AG09319 (cell line): ENCODE measurements at places on chromosomes 7 and 10.

DNA sequence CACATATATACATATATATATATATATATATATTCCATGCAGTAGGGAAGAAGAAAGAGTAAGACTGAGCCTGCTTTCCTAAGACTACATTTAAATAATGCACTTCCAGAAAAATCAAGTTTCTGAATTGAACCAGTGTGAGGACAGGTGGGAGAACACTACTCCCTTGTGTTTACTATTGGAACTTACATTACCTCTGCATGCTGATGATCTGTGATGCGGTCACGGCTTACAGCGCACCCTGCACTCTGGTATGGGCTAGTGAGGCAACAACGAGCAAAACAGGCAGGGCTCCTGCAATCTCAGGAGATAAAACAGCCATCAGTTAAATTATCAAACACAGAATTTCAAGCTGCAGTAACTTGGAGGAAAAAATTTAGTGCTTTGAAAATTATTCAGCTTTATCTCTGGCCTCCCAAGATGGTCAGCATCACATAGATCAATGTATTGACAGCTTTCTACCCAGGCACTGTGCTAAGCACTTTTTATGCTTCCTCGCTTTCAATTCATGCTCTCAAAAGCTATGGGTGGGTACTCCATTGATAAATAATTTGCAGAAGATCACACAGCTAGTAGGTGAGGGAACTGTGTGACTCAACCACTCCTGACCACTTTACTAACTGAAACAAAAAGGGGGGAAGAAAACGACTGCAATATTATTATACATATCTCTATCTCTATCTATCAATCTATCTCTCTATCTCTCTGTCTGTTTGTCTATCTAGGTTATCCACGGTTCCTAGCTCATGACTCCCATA is 20.5 kb upstream of the SLC16A12 start:
- DNase-seq, result no peak

GRCh38 chr10:103232772-103233488 is 12.8 kb upstream of the RPEL1 start:
- no peak for DNase-seq

DNA sequence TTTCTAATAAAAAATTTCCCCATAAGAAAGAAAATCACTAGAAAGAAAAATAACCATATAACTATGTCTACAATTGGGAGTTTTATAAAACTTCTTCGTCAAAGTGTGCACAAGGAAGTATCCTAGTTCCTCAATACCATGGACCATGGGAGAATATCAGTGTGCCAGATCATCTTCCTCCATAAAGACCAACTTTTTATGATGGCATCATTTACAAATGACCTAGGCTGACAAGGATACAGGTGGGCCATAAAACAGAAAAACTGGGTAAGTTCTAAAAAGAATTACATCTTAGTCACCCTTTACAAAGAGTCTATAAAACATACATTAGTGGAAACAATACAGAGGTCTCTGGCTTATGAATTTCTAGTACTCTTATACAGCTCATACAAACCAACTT is 303.2 kb downstream of the DOCK4 start:
- DNase-seq, result no peak

DNA sequence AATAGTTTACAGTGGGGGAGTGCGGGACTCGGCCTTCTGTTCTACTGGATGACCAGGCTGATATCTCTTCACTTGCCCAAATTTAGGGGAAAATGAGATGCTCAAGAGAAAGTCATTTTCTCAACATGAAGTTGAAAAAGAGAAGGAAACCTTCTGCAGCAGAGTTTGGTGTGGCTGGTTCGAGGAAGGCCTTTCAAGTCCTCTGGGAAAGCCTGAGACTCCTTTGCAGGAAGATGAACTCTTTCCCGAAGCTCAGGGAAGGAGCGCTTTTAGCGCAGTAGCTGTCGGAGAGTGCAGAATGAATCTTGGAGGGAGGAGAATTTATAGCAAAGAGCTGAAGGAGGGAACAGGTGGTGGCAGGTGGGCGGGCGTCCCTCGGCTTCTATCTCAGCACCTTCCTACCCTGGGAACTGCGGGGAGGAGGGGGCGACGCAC is at the start of gene ATOH7:
TSS of gene ATOH7 (minus strand) at position 297 of the 435 bp plus-strand sequence. CDS start 436 bp downstream, outside the sequence.
- DNase-seq, result no peak

DNA sequence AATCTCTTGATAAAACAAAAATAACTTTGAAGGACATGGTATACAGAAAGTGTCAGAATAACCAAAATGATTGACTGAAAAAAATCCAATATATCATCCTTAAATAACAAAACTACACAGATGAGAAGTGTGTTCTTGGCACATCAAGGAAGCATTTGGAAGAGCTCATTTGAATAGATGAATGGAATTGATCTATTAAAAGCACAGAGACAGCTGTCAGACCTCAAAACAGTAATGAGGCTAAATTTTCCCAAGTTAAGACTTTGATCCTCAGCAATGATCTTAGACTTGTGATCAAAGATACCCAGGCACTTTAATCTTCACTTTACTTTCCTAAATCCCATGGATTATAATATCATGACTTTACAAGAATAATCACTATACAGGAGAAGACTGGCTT is 395.4 kb upstream of the NFE2L3 start:
- DNase-seq, result no peak

GRCh38 chr7:117839507-117839906 is 33.7 kb downstream of the CTTNBP2 start:
- DNase-seq, result no peak

GRCh38 chr7:77316219-77316978 is 99.8 kb downstream of the GSAP start:
- DNase-seq, result no peak

DNA sequence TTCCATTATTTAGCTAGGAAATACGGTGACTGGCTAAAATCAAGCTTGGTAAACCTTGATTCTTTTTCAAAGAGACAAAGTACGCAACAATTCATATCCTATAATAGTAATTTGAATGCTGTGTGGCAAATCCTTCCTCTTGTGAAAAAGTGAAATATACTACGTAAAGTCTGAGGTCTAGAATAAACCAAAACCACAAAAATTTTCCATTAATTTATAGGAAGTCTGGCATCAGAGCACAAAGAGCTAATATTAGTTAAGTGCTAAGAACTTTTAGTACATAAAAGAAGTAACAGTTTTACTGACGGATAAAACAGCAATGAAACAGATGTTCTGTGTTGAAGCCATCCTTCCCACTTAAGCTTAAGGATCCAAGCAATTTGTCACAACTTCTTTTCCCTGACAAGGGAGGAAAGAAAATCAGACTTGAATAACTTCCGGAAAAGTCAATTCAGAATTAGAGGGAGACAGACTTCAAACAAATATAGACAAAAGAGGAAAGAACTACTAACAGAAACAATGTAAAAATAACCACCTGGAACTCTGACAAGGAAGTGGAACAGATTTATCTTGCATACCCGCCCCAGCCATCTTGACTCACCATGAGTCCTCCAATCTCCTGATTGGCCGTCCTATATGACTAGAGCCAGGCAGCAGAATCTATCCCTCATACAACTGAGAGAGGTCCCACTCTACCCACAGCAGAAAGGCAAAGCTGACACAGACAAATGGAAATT is 34.6 kb downstream of the RHEB start:
- DNase-seq, result no peak

- no peak for DNase-seq
These were observed 15.1 kb upstream of the ZMIZ1 start for GRCh38 chr10:79053481-79054202.

GRCh38 chr10:29377333-29377961 is 88.6 kb downstream of the LYZL1 start:
- DNase-seq, result peak; percentile 7

GRCh38 chr7:155587486-155587885 is 41.1 kb upstream of the CNPY1 start:
- DNase-seq, result no peak
